ENCODE measurements at places on chromosomes 12 and 14. TPM values are rescaled to one million over a fixed set of nuclear protein-coding genes. Genes with fewer than 3 reads are reported as not detected.

- no peaks in the 10 kb centered on the region for H3K36me3 ChIP-seq
- no peak overlapping the region for H3K4me3 ChIP-seq
- DNase-seq = no peak
- H3K27ac ChIP-seq = no peak overlapping the region
These were observed 113.0 kb upstream of the TMEM233 start for GRCh38 chr12:119480551-119480950.

ASCL1 gene
- not detected for total RNA-seq

GRCh38 chr12:10018386-10018785 lies 8.0 kb downstream of the CLEC12B start:
- no peak for DNase-seq
- no peaks in the 10 kb centered on the region for H3K27me3 ChIP-seq
- no peaks in the 10 kb centered on the region for H3K4me1 ChIP-seq
- H3K36me3 ChIP-seq = no peaks in the 10 kb centered on the region
- H3K4me3 ChIP-seq = no peak overlapping the region
- no peak overlapping the region for H3K27ac ChIP-seq

DNA sequence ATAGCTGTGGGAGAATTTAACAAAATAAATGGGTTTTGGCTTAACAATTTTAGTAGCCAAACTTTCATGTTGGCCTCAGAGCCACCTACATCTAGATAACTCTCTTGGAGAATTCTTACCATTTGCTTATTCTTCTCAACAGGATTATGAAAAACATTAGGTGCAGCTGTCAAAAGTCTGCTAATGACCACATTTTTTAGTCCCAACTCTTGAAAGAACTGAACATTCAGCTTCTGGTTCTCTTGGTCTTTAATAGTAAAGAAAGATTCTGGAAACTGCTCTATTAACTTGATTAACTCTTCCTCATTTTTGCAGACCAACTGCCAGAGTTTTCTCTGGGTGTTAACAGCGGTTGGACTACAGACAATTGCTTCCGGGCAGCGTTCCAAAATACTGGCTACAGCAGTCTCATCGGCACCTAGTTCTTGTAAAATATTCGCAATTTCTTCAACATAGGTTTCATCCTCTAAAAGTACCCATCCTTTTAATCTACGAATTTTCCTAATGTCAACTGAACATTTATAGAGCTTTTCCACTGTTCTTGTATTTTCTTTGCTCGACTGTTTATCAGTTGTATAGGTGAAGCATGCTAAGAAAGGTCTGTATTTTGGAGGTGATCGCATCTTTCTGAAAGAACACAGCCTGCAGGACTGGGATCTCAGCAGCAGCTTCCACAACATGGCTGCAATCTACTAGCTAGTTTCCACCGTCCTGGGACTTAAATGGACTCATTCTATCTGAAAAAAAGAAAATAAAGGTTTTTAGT lies 8.7 kb downstream of the MTERF2 start:
- H3K27me3 ChIP-seq = no peaks in the 10 kb centered on the region
- peaks cover 64% of the 10 kb centered on the region for H3K4me1 ChIP-seq
- H3K36me3 ChIP-seq = no peaks in the 10 kb centered on the region

DNA sequence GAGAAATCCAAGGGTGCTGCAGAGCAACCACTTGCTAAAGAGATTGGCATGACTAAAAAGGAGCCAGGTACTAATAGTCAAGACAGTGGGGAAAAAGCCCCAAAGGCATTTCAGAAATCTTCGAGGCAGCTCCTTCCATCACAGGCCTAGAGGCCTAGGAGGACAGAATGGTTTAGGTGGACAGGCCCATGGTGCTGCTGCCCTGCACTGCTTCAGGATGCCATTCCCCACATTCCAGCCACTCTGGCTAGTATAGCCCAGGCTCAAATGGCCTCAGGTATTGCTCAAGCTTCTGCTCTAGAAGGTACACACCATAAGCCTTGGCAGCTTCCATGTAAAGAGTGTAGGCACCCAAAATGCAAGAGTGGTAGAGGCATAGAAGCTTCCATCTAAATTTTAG lies 92.9 kb downstream of the RPAP3 start:
- H3K36me3 ChIP-seq = no peaks in the 10 kb centered on the region
- no peaks in the 10 kb centered on the region for H3K27me3 ChIP-seq
- no peak overlapping the region for H3K4me3 ChIP-seq
- DNase-seq = no peak
- H3K27ac ChIP-seq = no peak overlapping the region
- H3K4me1 ChIP-seq = no peaks in the 10 kb centered on the region

GRCh38 chr12:50514526-50515276 lies 9.9 kb downstream of the DIP2B start:
- peak overlapping the region; percentile 38 for H3K27ac ChIP-seq
- no peak for DNase-seq
- H3K4me3 ChIP-seq = no peak overlapping the region
- H3K4me1 ChIP-seq = peaks cover 82% of the 10 kb centered on the region
- no peaks in the 10 kb centered on the region for H3K36me3 ChIP-seq
- H3K27me3 ChIP-seq = no peaks in the 10 kb centered on the region

DNA sequence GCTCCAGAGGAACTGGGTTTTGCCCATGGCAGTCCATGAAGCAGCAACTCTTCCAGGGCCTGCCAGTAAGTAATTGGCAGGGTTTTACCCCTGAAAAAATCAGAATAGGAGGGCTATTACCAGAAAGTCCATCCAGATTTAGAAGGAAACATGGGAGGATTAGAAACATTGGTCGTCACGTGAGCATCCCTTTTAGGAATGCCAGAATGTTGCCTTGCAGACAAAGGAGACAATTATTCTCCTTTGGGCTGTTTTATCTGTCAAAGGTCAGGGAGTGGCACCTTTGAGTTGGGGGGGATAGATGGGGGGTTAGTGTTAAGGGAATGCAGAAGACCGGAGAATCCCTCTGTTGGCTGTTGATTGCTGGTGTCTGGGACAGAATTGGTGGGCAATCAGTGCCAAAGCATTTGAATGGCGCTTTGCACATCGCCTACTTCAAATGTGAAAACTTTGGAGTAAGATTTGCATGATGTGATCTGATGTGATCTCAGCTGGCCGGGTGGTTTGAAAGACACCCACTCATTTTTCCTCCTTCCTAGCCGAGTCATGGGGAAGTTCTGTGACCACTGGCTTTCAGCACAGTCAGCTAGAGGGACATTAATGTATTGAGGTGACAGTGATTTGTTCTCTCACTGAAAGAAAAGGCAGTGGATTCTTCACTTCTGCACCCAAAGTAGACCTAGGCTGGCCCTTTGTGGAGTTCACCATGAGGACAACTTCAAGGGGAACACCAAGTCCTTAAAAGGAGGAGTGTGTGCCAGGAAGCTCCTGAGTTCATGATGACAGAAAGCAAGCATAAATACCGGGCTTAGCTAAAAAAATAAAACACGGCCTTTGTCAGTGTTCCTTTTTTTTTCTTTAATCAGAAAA lies 31.4 kb downstream of the FLVCR2 start:
- no peak overlapping the region for H3K27ac ChIP-seq
- H3K27me3 ChIP-seq = no peaks in the 10 kb centered on the region
- DNase-seq = no peak
- H3K4me1 ChIP-seq = peaks cover 51% of the 10 kb centered on the region
- H3K36me3 ChIP-seq = no peaks in the 10 kb centered on the region

GRCh38 chr14:32682214-32682613 lies 256.5 kb upstream of the NPAS3 start:
- no peak for DNase-seq
- no peaks in the 10 kb centered on the region for H3K36me3 ChIP-seq
- H3K27me3 ChIP-seq = no peaks in the 10 kb centered on the region
- no peak overlapping the region for H3K27ac ChIP-seq
- H3K4me1 ChIP-seq = no peaks in the 10 kb centered on the region

CCDC197 gene
- total RNA-seq = not detected

- H3K36me3 ChIP-seq = 0 out of 3 replicates have a peak, but pooled peaks cover 5% of the 10 kb centered on the region
- peaks cover 62% of the 10 kb centered on the region for H3K4me1 ChIP-seq
- H3K4me3 ChIP-seq = peak overlapping the region; percentile 54
- H3K27me3 ChIP-seq = no peaks in the 10 kb centered on the region
- peak; percentile 97 for DNase-seq
These were observed 32.4 kb upstream of the PPP1R13B start for GRCh38 chr14:103879570-103880347.

- H3K36me3 ChIP-seq = no peaks in the 10 kb centered on the region
- DNase-seq = no peak
- H3K4me1 ChIP-seq = peaks cover 33% of the 10 kb centered on the region
- H3K27ac ChIP-seq = peak overlapping the region; percentile 63
These were observed 135.5 kb upstream of the PZP start for GRCh38 chr12:9343731-9344130.

DNA sequence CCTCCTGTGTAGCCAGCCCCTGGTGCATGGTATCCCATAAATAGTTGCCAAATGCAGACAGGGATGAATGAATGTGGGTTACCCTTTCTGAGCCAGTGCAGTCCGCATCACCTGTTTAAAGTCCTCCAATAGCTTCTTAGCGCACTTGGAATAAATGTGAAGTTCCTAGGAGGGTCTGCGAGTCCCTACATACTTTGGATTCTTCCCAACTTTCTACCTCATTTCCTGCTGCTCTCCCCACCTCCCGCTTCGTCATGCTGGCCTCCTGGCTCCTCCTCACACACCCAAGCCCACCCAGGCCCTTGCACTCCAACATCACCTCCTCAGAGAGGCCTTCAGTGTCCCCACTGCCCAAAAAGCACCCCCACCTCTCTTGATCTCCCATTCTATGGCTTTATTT lies 17.7 kb downstream of the RFX4 start:
- DNase-seq = no peak
- H3K27me3 ChIP-seq = no peaks in the 10 kb centered on the region
- no peak overlapping the region for H3K27ac ChIP-seq
- H3K4me3 ChIP-seq = no peak overlapping the region

DNA sequence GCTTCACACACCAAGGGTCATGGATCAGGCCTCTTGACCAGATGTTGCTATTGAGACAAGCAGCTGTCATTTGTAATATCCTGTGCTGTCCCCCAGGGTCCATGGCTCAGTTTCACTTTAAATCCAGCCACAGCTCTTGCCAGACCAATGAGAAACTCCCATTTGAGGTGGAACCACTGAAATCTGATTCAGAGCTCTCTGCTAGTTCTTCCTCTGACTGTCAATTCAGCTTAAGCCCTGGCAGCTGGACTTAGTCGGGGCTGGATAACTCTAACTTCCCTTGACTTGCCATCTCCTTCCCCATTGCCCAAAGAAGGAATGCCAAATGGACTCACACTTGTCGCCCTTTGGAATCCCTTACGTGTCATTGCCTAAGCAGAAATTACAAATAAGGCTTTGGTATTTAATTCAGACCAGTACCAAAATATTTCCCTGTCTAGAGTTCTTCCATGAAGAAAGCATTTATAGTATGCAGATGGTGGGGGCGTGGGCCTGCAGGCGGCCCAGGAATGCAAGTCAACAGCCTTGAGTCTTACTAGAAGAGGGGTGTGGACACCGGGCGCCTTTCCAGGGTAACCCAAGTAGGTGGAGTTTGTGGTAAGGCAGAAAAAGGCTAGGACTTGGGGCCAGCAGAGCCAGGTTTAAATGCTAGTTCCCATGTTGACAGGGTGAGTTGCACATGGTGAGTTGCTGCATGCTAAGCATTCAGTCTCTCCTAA lies 96.9 kb upstream of the TMPO start:
- H3K36me3 ChIP-seq = no peaks in the 10 kb centered on the region
- H3K4me3 ChIP-seq = no peak overlapping the region
- no peaks in the 10 kb centered on the region for H3K27me3 ChIP-seq
- DNase-seq = no peak
- H3K27ac ChIP-seq = no peak overlapping the region
- 0 out of 2 replicates have a peak, but pooled peaks cover 19% of the 10 kb centered on the region for H3K4me1 ChIP-seq

EPS8 gene
- total RNA-seq = 43.4 TPM

GRCh38 chr12:82326905-82327503 lies 31.2 kb downstream of the CCDC59 start:
- no peaks in the 10 kb centered on the region for H3K36me3 ChIP-seq
- H3K27ac ChIP-seq = no peak overlapping the region
- H3K27me3 ChIP-seq = no peaks in the 10 kb centered on the region
- peak; percentile 13 for DNase-seq

GRCh38 chr12:109120557-109120956 lies 4.2 kb downstream of the ACACB start:
- H3K27me3 ChIP-seq = no peaks in the 10 kb centered on the region
- peaks cover 38% of the 10 kb centered on the region for H3K4me1 ChIP-seq
- no peak for DNase-seq
- no peaks in the 10 kb centered on the region for H3K36me3 ChIP-seq
- no peak overlapping the region for H3K4me3 ChIP-seq

DNA sequence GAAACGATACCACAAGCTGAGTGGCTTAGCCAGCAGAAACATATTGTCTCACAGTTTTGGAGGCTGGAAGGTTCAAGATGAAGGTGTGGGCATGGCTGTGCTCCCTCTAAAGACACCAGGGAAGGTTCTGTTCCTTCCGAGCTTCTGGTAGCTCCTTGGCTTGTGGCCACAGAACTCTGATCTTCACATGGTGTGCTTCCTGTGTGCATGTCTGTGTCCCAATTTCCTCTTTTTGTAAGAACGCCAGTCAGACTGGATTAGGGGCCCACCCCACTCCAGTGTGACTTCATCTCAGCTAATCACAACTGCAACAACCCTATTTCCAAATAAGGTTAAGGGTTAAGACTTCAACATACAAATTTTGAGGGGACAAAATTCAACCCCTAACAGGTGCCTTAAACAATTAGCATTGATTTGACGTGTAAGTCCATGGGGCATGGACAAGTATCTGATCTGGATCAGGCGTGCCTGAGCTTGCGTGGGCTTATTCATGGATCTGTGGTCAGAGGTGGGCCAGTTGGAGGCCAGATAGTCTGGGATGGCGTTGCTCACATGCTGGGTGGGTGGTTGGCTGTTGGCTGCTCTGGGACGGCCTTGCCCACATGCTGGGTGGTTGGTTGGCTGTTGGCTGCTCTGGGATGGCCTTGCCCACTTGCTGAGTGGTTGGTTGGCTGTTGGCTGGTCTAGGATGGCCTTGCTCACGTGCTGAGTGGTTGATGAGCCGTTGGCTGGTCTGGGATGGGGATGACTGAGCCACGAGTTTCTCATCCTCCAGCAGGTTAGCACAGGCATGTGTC lies 88.5 kb downstream of the LGMN start:
- no peaks in the 10 kb centered on the region for H3K27me3 ChIP-seq
- H3K4me1 ChIP-seq = no peaks in the 10 kb centered on the region
- H3K4me3 ChIP-seq = no peak overlapping the region
- DNase-seq = no peak
- peaks cover 2% of the 10 kb centered on the region for H3K36me3 ChIP-seq
- H3K27ac ChIP-seq = no peak overlapping the region

DNA sequence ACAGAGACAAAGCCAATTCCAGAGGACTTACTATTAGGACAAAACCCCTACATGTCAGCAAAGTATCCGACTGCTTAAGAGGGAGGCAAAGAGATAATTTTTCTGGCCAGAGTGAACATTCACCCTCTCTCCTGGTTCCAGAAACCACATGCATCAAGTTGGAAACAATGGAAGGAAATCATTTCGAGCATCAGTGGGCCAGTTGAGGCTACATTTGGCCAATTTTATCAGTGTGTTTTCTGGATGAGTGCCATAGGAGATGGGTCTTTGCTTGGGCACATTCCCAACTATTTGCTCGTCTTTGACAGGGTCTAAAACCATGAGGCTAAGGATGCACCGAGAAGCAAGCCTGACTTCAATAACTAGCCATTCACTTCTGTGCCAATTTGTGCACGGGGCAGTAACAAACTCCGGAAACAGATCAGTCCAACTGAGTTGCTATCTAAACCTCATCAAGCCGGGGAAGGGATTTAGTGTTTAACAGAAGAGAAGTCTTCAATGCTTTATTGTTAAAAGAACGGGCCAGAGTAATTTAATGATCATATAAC lies 17.4 kb downstream of the EGLN3 start:
- no peak overlapping the region for H3K27ac ChIP-seq
- H3K36me3 ChIP-seq = no peaks in the 10 kb centered on the region
- H3K4me3 ChIP-seq = no peak overlapping the region
- DNase-seq = no peak
- no peaks in the 10 kb centered on the region for H3K27me3 ChIP-seq
- peaks cover 24% of the 10 kb centered on the region for H3K4me1 ChIP-seq

All from HepG2 (cell line).